ENCODE measurements at places on chromosomes 2 and 18.

- DNase-seq = no peak
These were observed 13.4 kb downstream of the DTYMK start for GRCh38 chr2:241673189-241673663.

- DNase-seq = no peak
These were observed 303.2 kb downstream of the MYCN start for GRCh38 chr2:16243411-16243996.

DNA sequence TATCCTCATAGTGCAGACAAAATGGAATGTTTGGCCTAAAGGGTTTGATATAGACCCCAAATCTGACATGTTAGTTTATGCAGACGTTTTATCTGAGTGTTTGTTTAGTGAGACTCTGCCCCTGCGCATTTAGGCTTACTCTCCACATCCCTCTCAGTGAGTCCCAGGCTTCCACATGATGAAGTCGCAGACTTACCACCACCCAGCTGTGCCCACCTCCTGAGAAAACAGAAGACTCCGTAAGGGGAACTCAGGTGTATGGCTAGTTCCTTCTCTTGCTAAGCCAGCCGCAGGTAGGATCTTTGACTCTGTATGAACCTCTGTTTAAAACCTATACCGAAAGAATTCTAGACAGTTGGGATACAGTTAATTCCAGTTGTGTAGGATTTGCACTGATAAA lies 272.6 kb downstream of the PTGR3 start:
- no peak for DNase-seq

GRCh38 chr18:66722671-66723070 lies 118.8 kb upstream of the CDH19 start:
- no peak for DNase-seq

GRCh38 chr2:120820263-120820952 lies 84.7 kb downstream of the GLI2 start:
- peak; percentile 20 for DNase-seq

DNA sequence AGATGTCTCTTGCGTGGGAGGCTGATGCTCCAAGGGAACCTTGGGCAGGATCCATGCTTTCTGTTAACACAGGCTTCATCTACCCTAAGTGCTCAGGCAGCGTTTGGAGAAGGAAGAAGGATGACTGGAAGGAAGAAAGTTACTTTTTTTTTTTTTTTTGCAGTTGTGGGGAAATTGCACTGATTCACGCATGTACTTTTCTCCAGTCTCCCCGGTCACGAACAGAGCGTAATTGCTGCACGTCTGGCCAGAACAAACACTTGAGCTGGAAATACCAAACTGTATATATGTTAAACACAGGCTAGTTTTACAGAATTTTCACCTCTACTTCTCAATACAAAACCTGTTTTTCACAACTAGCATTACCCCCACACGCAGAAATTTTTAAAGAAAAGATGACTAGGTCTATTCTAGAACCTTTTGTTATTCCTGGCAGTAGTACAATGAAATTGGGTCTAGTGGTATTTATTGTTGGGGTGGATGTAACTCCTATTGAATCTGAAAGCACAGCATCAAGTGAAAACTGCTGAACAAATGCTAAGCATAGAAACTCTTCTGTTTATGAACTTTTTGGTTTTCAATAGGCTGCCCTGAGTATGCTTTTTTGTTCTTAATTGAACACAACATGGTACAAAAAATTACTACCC lies 9.3 kb upstream of the SCYGR5 start:
- DNase-seq = no peak

- no peak for DNase-seq
These were observed 239.8 kb downstream of the FHOD3 start for GRCh38 chr18:36537289-36537688.

GRCh38 chr2:238865015-238865719 lies 17.3 kb downstream of the TWIST2 start:
- no peak for DNase-seq

GRCh38 chr2:85400541-85401463 lies 9.4 kb downstream of the CAPG start:
- no peak for DNase-seq

GRCh38 chr2:83042053-83042452 lies 1417.0 kb downstream of the SUCLG1 start:
- no peak for DNase-seq

DNA sequence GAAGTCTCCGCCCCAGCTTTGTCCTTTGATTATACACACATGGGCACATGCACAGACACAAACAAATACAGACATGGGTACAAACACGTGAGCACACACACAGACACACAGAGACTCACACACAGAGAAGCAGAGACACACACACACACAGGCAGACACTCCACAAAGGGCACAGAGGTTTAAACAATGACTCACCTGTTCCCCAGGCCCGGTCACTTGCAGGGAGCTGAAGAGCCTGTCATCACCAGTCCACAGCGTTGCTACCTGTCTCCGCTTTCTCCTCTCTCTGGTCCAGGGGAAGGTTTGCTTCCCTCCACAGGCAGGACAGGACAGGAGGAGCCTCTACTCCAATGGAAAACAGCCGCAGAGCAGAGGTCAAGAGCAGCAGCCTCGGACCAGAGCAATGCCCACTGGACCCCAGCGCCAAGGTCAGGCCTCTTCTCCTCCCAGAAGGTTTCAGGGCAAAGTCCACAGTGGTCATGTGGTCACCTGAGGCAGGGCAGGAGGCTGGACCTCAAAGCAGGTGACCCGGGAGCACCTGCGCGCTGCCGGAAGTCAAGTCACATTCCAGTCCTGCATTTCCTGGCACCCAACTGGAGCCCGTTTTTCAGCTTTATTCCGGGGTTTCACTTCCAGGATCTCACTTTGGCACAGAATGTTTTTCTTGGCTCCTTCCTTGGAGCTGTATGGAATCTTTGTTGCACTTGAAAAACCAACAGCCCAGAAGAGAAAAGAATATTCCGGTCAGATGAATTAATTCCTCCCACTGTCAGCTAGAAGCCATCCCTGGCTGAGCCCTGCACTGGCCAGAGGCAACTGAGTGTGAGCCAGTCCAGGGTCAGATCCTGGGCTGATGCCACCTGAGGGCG lies at the start of gene RAB17:
RAB17 (minus strand) TSS at position 463 of the 869 bp plus-strand sequence. CDS start 4,580 bp downstream, outside the sequence.
- DNase-seq = peak; percentile 91

DNA sequence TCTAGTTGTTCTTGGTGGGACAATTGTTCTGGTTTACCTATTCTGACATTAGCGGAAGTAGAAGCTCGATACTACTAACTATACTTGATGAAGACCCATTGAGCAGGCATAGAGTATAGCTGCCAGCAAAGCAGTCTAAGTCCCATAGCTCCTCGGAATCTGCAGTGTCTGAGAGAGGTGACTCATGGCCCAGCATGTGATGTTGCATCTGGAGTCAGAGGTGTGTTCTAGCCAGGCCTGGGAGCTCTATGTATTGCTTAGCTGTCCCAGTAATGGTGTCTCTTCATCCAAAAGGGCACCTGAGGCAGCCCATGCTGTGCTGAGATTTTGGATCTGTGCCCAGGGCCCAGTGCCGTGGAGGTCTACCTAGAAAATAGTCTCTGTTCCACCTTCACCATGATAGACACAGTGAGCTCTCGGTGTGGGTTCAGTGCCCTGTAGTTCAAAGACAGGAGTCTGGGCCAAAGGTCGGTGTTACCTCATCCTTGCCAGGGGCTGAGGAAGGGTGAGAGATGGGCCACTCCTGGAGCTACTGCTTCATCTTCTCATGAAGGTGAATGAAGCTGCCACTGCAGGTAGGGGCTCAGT lies 47.3 kb downstream of the MEX3C start:
- DNase-seq = no peak

DNA sequence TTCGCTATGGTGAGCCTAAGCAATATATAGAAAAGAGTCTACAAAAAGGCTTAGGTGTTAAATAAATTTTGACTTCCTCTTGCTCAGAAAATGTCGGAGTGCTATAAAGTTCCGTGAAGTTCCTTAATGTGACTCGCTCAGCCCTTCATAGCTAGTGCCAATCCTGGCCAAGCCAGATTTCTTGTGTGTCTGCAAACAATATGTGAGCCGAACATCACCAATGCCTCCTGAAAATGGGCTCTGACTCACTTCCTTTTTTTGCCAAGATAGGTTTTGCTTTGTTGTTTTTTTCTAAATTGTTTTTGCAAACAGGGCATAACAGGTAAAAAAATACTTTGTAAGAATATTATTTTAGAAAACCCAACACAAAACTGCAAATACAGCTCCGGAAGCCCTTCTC lies 26.1 kb downstream of the CDC42EP3 start:
- no peak for DNase-seq

DNA sequence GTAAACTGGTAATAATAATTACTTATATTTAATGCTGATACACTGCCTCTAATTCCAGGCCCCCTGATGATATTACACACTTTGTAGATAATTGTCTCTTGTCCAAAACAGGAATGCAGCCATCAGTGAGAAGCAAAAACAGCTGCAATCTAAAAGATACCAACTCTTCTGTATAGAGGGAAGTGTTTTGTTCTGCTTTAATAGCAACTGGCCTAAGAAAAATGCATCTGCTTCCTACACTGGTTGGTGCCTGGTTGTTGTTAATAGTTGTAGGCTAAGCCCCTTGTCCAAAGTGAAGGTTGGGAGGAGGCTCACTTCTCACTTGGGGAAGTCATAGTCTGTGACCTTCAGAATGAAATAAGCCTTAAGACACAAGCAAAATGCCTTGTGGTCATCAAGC lies 332.0 kb downstream of the ZNF521 start:
- no peak for DNase-seq

DNA sequence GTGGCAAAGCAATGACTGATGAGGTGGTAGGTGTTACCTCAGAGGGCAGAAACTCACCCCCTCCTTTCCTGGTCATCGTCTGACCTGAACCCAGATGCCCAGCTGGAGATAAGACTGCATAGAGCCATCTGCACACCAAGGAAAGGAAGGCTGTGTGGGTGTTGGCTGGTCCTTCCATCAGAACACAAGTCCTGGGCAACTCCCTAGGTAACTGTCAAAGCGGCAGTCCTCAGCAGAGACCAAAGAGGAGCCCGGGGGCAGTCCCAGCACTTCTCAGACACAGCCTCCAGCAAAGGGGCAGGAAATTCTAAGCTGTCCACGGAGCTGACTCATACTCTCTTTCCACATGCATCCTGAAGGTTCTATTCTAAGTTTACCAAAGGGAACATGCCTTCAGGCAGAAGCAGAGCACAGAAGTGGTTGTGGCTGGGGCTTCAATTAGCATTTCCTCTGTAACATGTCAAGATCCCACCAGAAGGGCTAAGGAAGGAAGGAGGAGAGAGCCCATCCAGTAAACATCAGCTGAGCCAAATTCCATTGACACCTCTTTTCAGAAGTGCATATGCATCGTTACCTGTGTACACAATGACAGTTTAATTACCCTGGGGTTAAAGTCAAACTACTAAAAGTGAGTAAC lies 54.7 kb downstream of the SPRED2 start:
- DNase-seq = no peak

DNA sequence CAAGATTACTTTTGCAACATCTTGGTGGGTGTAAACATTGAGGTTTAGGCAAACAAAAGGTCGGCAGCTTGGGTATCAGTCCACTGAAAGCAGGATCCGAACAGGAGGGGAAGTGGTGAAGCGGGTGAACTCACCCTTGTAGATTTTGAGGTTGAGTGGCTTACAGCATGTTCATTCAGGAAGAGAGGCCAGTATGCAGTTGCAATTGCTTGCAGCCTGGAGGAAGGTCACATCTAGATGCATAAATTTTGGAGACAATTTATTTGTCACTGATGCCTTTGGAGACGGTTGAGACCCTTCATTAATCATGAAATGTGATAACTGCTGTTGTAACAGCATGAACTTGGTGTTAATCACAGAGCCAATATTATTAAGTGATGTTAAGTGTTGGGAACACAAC lies 131.1 kb downstream of the LTBP1 start:
- no peak for DNase-seq

- no peak for DNase-seq
These were observed 108.2 kb downstream of the TDRD15 start for GRCh38 chr2:21231985-21232384.
